ENCODE measurements at places on chromosomes 16 and 17. TPM values are rescaled to one million over a fixed set of nuclear protein-coding genes. Genes with fewer than 3 reads are reported as not detected.
A peak's percentile ranks its signal among the peaks of the same experiment; 100 is the strongest.

- no peak for DNase-seq
Observed at GRCh38 chr16:8935989-8936388, 27.7 kb downstream of the USP7 start.

Gene TMIGD1
- not detected for total RNA-seq

Gene TNFRSF17
- total RNA-seq, result not detected

Gene KCNJ2
- total RNA-seq, result 1.4 TPM

Gene ELMO3
- 0.33 TPM for total RNA-seq

Gene TMC8
- not detected for total RNA-seq

Gene NMT1
- total RNA-seq, result 296 TPM

DNA sequence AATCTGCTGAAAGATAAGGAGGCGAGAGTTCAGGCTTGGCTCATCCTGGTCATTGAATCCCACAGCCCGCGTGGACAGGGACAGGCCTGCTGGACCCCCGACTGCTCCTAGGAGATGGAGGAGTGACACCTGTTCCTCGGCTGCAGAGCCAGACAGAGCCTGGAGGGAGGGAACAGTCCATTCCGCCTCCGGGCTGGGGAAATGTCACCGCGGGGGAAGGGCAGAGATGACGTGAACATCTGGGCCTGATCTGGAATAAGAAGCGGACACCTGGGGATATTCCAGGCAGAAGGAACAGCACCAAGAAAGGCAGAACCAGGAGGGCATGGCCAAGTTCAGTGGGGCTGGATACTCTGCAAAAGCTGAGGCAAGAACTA, 1.5 kb downstream of the ZNF747 start:
- no peak for DNase-seq

GRCh38 chr17:72205822-72206221, 85.0 kb downstream of the SOX9 start:
- no peak for DNase-seq

Gene LRRC75A
- 6.1 TPM for total RNA-seq

GRCh38 chr16:83587201-83587600, 220.6 kb upstream of the HSBP1 start:
- DNase-seq, result no peak

- DNase-seq, result no peak
Observed at GRCh38 chr16:81752225-81752875, 26.7 kb upstream of the PLCG2 start.

- no peak for DNase-seq
Observed at GRCh38 chr17:78839235-78839761, 1.3 kb downstream of the USP36 start.

Gene NEUROD2
- not detected for total RNA-seq

- DNase-seq, result no peak
Observed at GRCh38 chr17:74403512-74404137, 28.3 kb upstream of the GPRC5C start.

DNA sequence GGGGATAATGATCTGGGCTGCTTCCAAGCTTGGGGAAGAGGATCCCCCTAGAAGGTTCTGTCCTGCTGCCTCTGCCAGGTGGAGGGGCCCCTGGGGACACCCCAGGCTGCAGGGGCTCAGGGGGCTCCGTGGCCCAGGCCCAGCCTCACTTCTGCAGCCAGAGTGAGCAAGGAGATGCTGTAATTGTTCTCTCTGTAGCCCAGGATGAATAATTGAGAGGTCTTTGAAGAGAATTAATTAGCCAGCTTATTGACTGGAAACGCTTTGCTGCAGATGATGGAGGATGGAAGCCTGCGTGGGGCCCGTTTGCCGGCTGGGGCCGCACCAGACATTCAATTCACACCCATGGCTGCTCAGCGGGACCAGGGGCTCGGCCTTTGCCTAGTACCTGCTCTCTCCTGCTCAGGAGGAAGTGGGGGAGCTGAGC, 38.5 kb downstream of the TMEM235 start:
- no peak for DNase-seq

- DNase-seq, result no peak
Observed at GRCh38 chr17:65711671-65712276, 150.3 kb upstream of the AXIN2 start.

Gene SPNS3
- not detected for total RNA-seq

- peak; percentile 98 for DNase-seq
Observed at GRCh38 chr17:15409721-15410250, 57.6 kb downstream of the CDRT4 start.

Gene PLEKHH3
- total RNA-seq, result 15.5 TPM

- no peak for DNase-seq
Observed at GRCh38 chr17:142876-143784, 5.8 kb downstream of the SCGB1C2 start.

Gene CCL5
- not detected for total RNA-seq

GRCh38 chr17:78132767-78133178, 2.2 kb downstream of the TMC8 start:
- no peak for DNase-seq

- DNase-seq, result peak; percentile 19
Observed at GRCh38 chr16:69107316-69107962, 2.0 kb downstream of the HAS3 start.

- peak; percentile 98 for DNase-seq
Observed at GRCh38 chr17:76709077-76709950, 1.5 kb downstream of the MXRA7 start.

DNA sequence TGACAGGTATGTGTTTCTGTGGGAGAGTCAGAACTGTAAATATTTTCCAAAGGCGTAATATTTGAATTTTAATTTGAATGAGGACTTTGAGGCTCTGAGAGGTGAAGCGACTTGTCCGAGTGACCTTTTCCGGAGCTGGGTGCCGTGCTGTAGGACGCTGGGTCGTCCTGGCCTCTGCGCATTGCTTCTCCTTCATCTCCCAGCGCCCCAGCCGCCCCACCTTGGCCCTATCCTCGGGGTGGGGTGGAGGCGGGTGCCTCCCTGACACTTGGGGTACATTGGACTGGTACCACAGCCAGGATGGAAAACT, 147.8 kb downstream of the SPECC1 start:
- DNase-seq, result no peak

DNA sequence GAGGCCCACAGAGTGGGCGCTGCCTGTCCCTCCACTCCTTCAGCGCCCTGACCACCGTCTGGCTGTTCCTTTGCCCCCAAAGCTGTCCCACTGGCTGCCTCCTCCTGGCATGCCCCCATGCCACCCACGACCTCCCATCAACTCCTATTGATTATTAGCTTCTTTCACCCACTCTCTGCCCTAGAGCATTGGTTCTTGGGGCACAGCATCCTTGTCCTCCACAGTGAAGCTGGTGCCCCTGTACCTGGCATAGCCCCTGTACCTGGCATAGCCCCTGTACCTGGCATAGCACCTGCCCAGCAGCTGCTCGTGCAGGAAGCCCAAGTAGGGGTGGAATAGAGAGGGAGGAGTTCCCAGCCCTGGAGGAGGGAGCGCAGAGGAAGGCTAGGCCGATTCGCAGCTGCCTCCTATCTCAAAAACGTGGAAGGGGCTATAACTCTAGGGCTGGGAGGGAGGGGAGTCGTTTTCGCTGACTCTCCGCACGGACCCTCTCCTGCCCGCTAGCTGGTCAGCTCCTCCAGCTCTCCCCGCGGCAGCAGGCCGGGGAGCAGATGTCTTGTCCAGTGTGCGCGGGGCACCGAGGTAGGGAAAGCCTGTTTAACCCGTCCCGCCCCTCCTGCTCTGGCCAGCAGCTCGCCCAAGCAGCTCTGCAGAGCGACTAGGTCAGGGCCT, 5.7 kb upstream of the ACTG1 start:
- DNase-seq, result no peak

DNA sequence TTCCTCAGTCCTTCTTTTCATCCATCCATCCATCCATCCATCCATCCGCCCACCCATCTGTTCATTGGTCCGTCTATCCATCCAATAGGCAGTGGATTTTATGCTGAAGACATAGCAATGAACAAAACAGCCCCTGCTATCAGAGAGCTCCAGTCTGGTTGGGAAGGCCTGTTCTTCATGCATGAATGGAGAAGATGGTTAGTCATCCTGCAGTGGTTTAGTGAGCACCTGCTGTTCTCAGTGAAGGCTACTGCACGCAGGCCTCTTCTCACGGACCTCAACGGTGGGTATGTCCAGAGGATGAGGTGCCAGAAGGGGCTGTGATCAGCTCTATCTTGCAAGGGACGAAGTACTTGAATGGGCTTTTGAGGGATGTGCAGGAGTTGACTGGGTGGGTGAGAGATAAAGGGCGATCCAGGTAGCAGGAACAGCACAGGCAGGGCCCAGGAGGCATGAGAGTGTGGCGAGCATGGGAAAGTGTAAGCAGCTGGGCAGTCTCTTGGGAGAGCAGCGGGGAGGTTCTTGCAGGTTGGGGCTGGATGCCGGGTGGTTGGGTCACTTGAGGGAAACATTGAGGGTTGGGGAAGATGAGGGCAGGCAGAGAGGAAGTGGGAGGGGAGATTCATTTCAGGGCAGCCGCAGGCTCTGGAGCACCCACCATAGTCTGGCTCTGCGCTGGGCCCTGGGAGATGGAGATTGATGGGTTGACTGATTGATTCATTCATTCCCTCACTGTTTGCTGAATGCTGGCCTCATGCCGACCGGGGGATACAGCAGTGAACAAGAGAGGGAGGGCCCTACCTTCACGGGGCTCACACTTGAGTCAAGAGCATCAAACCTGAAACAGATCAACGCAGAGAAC, 115.0 kb upstream of the CIBAR2 start:
- DNase-seq, result no peak

DNA sequence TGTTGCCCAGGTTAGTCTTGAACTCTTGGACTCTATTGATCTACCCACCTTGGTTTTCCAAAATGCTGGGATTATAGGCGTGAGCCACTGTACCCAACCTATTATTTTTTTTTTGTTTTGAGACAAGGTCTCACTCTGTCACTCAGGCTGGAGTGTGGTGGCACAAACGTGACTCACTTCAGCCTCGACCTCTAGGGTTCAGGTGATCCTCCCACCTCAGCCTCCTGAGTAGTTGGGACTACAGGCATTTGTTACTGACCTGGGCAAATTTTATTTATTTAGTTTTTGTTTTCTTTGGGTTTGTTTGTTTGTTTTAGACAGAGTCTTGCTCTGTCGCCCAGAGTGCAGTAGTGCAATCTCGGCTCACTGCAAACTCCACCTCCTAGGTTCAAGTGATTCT, 4.0 kb downstream of the SAT2 start:
- DNase-seq, result no peak

- DNase-seq, result peak; percentile 72
Observed at GRCh38 chr16:67530013-67530939, 1.6 kb downstream of the RIPOR1 start.

DNA sequence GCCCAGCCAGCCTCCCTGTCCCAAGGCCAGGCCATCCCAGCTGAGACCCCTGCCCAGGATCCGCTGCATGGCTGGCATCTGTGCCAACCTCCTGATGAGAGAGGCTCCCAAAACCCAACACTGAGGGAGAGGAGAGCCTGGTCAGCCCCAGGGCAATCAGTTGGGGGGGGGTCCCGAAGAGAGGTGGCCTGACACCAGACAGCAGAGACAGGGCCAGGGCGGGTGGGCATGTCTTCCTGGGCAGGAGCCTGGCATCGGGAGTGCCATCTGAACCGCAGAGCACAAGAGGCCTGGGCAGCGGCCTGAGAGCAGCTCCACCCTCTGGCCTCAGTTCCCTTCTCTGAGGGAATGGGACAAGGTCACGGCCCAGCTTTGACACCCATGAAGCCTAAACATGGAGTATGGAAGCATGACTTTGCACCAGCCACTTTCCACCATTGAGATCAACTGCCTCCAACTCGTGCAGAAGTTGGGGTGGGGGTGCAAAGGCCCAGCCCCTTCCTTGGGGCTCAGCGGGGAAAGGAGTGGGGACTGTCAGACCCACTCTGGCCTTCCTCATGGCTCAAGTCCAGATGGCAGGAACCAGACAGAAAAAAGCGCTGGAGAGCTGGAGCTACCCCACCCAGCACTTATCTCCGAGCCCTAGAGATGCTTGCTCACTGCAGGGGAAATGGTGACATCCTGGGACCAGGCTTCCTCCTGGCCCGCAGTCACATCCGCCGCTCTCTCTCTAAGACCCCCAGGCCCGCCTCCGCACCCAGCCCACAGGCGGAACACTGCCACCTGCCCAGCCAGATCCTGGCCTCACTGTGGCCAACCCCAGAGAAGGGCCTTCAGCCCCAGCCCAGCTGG, 9.7 kb downstream of the RHBDF2 start:
- no peak for DNase-seq

- no peak for DNase-seq
Observed at GRCh38 chr16:10658943-10659342, 35.8 kb downstream of the TEKT5 start.

Gene KRTAP3-3
- not detected for total RNA-seq

Gene ASPHD1
- total RNA-seq, result 1.5 TPM

DNA sequence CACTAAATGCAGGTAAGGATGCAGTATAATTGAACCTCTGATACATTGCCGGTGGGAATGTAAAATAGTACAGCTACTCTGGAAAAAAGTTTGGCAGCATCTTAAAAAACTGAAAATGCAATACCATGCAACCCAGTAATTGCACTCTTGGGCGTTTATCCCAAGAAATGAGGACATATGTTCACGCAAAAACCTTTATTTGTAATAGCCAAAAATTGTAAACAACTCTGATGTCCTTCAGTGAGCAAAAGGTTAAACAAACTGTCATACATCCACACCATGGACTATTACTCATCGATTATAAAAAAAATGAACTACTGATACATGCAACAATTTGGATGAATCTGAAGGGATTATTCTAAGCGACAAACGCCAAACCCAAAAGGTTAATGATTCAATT, 16.9 kb downstream of the SYNRG start:
- no peak for DNase-seq

GRCh38 chr16:76964464-76965154, 226.4 kb upstream of the MON1B start:
- no peak for DNase-seq

DNA sequence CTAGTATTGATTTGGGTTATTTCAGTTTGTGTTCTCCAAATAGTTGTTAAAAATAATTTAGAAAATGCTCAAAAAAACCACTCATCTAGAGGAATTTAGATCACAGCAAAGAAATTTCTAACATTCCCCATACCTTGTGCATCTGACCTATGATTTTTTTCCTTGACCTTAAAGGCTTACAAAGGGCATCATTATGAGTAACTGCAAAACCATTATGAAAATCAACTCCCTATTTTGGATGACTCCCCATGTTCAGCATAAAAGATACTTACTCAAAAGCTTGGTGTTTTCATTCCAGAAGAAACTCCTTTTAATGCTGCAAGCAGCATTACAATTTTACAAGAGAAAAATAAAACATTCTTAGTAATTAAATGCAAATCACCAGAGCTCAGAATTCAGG, 83.2 kb downstream of the GRIN2A start:
- peak; percentile 29 for DNase-seq

Gene NKIRAS2
- 17.1 TPM for total RNA-seq

GRCh38 chr17:81090361-81091136, 55.6 kb downstream of the BAIAP2 start:
- peak; percentile 32 for DNase-seq

DNA sequence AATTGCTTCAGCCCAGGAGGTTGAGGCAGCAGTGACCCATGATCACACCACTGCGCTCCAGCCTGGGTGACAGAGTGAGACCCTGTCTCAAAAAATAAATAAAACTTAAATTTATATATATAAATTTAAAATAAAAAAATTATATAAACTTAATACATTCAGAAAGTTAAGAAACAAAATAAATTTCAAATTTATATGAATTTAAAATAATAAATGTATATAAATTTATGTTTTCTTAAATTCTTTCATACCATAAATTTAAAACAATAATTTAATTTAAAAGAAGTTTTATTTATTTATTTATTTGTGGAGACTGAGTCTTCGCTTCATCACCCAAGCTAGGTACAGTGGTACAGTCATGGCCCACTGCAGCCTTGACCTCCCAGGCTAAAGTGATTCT, 20.2 kb downstream of the LYRM1 start:
- DNase-seq, result no peak

Gene CCL3
- total RNA-seq, result not detected
